ENCODE measurements at places on chromosomes 3 and 15.

- no peak for DNase-seq
Observed at GRCh38 chr15:38905632-38906031, 341.0 kb upstream of the RASGRP1 start.

DNA sequence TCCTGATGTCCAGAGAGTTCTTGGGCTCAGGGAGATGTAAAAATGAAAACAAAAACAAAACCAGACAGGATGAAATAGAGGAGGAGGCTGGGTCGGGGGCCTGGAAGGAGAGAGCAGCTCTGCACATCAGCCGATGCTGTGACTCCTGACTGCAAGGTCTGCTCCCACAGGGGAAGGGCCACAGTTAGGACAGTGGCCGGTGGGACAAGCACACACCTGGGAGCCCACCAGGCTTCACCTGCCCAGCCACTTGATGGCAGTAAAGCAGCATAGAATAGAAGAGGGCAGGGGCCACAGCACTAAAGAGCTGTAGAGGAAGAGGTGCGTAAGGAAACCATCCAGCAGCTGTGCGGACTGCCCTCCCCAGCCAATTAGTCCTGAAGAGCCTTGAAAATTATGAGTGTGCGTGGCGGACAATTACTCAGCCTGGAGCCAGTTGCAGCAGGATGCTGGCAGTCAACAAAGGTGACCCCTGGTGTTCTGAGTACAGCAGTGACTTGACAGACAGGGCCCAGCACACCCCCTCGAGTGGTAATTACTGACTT lies 29.8 kb downstream of the ALS2CL start:
- DNase-seq = peak; percentile 22

DNA sequence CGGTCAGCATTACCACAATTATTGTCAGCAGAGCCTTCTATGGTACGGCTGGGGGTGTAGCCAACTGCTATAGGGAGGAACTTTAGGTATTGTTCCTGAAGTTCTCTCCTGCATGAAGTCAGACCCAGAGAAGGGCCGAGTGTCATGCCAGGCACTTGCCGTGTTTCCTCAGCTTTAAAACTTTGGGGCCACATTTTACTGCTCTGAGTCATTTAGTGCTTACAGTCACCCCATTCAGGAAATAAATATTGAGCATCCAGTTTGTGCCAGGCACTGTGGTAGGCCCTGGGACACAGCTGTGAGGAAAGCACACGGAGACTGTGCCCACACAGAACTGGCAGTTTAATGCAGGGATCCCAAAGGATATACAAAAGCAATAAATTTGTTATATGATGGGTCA lies 54.5 kb upstream of the APEH start:
- no peak for DNase-seq

- no peak for DNase-seq
Observed at GRCh38 chr3:130757611-130758150, 11.1 kb upstream of the PIK3R4 start.

- no peak for DNase-seq
Observed at GRCh38 chr3:138459619-138460535, 25.5 kb downstream of the ESYT3 start.

GRCh38 chr3:123453675-123454074 lies 4.8 kb upstream of the ADCY5 start:
- no peak for DNase-seq

- no peak for DNase-seq
Observed at GRCh38 chr3:46955157-46955556, 21.4 kb downstream of the CCDC12 start.

GRCh38 chr3:172332256-172333041 lies 115.8 kb downstream of the GHSR start:
- peak; percentile 61 for DNase-seq

DNA sequence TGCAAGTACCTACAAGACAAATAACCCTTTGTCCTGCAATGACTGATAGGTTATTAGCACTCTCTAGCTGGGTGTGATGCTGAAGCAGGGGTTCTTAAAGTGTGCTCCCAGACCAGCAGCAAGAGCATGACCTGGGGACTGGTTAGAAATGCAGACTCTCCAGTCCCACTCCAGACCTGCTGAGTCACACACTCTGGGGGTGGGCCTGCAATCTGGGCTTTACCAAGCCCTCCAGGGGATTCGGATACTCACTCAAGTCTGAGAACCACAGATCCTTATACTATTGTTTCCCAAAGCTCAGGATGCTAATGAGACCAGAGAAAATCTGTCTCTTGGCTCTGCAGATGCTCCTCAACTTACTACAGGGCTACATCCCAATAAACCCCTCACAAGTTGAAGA lies 142.1 kb upstream of the RAD18 start:
- no peak for DNase-seq

GRCh38 chr15:88830016-88830415 lies 26.8 kb downstream of the ACAN start:
- DNase-seq = no peak

DNA sequence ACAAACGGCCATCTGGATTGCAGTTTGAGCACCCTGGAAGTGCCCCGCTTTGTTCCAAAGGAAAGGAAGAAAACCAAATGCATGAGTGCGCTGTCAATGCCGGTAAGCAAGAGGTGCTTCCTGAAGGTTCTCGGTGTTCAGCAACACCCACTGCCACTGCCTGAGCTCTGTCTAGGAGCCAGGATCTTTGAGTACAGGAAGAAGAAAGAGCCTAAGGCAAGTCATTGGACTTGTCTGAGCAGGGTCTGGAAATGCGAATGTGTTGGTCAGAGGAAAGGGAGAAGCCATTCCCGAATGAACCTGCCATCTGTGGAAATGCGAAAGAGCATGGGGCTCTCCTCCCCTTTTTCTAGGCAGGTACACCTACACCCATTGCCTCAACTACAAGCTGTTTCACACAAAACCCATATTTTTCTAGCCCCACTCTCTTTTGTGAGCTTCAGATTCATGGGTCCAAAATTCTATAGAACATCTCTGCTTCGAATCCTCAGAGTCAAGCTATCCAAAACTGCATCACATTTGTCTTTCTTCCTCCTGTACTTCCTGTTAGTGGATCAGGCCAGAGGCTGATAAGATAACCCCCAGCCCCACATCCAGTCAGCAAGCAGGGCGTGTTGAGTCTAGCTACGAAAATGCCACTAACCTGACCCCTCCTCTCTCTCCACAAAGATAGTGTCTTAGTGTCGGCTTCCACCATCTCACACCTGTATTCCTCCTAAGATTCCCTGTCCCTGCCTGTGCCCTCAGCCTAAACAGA lies 55.6 kb upstream of the C15orf61 start:
- no peak for DNase-seq

GRCh38 chr3:197224034-197224444 lies 74.4 kb downstream of the DLG1 start:
- DNase-seq = peak; percentile 51

DNA sequence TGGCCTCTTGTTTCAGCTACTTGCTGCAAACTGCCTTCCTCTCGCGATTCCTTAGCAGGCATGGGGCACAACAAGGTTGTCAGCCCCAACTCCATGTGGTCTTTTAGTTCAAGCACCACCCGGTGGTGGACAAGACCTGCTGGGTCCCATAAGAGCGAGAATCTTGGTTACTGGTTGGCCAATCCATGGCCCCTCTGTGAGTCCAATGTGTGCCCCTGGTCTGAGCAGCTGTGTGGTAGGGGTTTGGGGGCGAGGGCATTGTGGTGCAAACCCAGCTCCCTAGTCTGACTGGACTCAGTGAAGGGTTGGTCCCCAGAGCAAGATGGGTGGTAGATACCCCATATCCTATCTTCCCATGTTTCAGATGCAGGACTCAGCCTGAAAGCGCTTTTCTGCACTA lies 48.8 kb downstream of the MESD start:
- DNase-seq = no peak

DNA sequence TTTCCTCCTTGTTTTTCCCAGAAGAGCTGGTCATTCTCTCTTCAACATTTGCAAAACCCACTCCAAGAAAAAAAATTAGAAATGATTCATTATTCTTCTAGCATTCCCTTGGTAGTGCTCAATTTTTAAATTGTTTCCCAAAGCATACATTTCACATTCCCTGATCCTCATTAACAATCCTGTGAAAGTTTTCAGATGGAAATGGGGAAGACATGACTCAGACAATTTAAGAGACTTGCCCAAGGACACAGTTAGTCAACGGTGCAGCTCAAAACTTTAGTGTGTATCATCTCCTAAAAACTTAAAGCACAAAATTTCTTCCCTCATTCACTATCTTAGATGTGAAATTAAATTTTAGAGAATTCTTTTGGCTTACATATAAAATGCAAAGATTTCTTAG lies 17.1 kb upstream of the ABI3BP start:
- DNase-seq = no peak

DNA sequence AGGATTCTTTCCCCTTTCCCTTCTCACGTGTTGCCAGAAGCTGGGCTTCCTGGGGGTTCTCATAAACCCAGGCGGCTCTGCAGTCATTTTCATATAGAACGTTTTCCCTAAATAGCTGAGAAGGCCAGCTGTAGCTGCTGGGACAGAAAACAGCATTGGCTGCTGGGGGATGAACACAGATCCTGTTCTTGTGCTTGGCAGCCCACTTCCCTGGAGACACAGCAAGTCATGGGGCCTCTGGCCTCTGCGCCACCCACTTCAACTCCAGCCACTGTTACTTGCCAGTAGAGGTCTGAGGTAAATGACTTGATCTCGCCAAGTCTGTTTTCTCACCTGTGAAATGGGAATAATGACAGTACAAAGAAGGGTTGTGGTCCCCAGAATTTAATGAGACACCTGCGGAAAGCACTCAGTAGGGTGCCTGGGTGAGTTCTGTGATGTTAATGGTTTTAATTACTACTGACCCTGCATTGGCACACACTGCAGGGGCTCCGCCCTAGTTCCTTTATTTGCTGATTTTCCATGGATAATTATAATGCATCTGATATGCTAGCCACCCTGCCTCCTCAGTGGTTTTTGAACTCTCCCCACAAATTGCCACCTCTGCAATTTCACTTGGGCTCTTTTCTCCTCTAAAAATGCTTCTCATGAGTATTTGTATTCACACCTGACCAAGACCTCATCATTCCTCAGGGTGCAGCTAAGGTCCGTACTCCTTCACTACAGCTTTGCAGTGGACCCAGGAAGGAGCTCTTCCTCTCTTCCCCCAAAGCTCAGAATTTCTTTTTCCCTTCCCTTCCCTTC lies 274.7 kb downstream of the RPLP1 start:
- no peak for DNase-seq

DNA sequence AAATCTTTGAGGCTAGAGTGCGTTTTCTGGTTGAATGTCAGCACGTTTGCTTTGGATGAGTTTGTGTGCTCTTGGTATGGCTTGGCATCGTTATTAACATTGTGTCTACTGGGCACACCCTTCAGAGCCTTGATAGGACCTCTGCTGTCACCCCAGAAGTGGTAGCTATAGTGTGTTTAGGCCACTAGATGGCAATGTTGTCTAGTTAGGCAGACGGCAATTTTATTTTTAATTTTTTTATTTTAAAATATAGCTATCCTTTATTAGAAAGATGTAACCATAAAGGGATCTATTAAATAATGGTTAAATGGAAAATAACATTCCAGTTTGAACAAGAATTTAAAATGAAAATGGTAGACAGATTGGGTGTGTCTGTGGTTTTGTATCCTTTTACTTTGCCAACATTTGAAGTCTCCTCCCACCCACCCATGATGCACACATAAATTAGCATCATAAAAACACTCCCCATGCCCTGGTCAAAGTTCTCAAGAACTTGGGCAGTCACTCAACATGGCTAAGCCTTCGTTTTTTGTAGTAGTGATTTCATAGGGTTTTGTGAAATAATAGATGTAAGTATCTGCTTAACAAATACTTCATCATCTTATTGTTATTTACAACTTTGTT lies 200.7 kb downstream of the KCNH8 start:
- DNase-seq = peak; percentile 21

DNA sequence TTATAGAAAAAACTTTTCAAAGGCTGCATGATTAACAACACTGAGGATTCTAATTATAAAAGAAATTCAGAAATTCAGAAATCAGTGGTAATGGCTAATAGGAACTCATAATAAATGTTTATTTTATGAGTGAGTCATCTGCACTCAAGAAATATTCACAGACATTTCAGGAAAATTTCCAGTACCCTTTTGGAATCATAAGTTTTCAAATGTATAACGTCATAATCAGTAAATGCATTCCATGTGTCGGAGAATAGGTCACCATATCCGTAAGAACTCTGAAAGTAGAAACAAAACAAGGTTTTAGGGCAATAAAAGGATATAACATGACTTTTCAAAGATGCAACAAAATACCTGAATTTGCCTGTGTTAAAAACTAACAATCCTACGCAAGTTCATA lies 24.7 kb downstream of the EOGT start:
- DNase-seq = no peak

GRCh38 chr3:113140876-113141275 lies 70.5 kb upstream of the BOC start:
- no peak for DNase-seq

GRCh38 chr3:66998113-66998903 lies at the start of gene KBTBD8:
KBTBD8 (plus strand) TSS chr3:66998307; CDS start chr3:66998356, 49 bp downstream.
- DNase-seq = peak; percentile 99

DNA sequence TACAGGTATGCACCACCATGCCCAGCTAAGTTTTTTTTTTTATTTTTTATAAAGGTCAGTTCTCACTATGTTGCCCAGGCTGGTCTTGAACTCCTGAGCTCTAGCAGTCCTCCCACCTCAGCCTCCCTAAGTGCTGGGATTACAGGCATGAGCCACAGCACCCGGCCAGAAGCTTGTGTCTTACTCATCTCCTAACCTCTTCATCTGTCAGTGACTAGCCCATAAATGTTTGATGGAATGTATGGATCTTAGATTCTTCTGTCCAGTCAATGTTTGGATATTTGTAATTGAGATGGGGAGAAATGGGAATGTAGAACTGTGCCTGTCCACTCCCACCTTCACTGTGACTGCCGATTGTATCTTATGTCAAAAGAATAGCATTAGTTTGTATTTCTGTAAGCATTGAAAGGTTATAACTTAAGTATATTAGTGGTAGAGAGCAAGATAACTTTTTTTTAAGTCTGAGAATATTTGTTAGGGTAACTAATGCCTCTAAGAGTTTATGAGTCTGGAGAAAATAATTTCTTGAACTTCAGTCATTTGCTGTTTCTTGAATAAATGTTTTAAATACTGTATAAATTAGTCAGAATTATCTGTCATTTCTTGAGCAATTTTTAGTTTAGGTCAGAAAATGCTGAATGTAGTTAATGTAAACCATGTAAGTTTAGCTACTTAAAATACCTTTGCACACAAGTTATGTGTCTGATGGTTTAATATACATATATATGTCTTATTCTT lies 215.3 kb upstream of the CGNL1 start:
- DNase-seq = no peak

Data from CD4-positive, alpha-beta T cell treated with Interleukin-21 for 1 hour (primary cell).